Right atrium auricular region (tissue), 2 donors: ENCODE measurements at places on chromosomes 7 and 10.

GRCh38 chr10:50563906-50564305 is 59.9 kb downstream of the SGMS1 start:
- H3K36me3 ChIP-seq = no peaks in the 10 kb centered on the region
- no peak overlapping the region for H3K27ac ChIP-seq
- no peak for DNase-seq
- peaks cover 20% of the 10 kb centered on the region for H3K4me1 ChIP-seq
- H3K4me3 ChIP-seq = no peak overlapping the region
- H3K27me3 ChIP-seq = no peaks in the 10 kb centered on the region

DNA sequence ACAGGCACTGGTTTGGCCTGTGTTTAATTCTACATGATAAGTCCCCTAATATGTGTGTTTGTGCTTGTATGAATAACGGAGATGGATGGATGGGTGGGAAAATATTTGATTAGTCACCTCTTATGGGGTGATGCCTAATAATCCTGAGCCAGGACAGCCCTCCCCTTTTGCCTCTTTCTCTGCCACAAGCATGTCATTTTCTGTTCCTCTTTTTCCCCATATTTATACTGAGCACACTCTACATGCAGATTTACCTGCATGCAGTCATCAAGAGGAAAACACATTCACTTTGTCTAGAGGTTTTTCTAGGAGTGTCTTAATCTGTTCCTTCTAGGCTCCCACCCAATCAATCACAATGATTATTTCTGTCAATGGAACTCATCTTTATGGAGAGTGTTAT is 111.6 kb upstream of the TBX20 start:
- no peak for DNase-seq
- no peaks in the 10 kb centered on the region for H3K27me3 ChIP-seq
- no peaks in the 10 kb centered on the region for H3K36me3 ChIP-seq
- no peak overlapping the region for H3K27ac ChIP-seq
- H3K4me3 ChIP-seq = no peak overlapping the region
- no peaks in the 10 kb centered on the region for H3K4me1 ChIP-seq

- H3K4me1 ChIP-seq = peaks cover 65% of the 10 kb centered on the region
- DNase-seq = no peak
- no peaks in the 10 kb centered on the region for H3K27me3 ChIP-seq
- peak overlapping the region; percentile 90 for H3K27ac ChIP-seq
- peak overlapping the region; percentile 91 for H3K4me3 ChIP-seq
Measured at GRCh38 chr7:131103997-131104396, 223.7 kb upstream of the MKLN1 start.

DNA sequence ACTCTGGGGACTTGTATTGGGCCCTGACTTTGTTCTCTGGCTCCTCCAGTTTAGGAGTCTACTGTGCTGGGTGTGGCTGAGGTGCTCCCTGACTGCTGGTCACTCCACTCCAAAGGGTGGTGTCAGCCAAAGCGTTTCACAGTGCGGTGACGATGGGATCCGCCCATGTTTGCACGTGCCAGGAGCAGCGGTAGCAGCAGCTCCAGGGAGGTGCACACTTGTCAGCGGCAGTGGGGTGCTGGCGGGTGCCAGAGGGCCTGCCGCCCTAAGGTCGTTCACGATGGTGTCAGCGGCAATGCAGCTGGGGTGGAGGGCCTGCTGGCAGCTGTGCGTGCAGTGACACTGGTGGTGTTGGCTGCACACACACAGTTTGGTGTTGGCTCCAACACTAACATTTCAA is 268.5 kb upstream of the AKR1E2 start:
- H3K4me3 ChIP-seq = no peak overlapping the region
- no peaks in the 10 kb centered on the region for H3K36me3 ChIP-seq
- H3K4me1 ChIP-seq = no peaks in the 10 kb centered on the region
- DNase-seq = no peak

GRCh38 chr10:130351466-130352290 is 215.5 kb downstream of the GLRX3 start:
- no peak for DNase-seq
- no peaks in the 10 kb centered on the region for H3K27me3 ChIP-seq
- H3K27ac ChIP-seq = no peak overlapping the region
- H3K36me3 ChIP-seq = no peaks in the 10 kb centered on the region
- no peaks in the 10 kb centered on the region for H3K4me1 ChIP-seq
- no peak overlapping the region for H3K4me3 ChIP-seq

GRCh38 chr7:28037220-28038010 is 143.2 kb downstream of the JAZF1 start:
- H3K4me3 ChIP-seq = no peak overlapping the region
- H3K27ac ChIP-seq = peak overlapping the region; percentile 15
- H3K27me3 ChIP-seq = no peaks in the 10 kb centered on the region
- no peak for DNase-seq

DNA sequence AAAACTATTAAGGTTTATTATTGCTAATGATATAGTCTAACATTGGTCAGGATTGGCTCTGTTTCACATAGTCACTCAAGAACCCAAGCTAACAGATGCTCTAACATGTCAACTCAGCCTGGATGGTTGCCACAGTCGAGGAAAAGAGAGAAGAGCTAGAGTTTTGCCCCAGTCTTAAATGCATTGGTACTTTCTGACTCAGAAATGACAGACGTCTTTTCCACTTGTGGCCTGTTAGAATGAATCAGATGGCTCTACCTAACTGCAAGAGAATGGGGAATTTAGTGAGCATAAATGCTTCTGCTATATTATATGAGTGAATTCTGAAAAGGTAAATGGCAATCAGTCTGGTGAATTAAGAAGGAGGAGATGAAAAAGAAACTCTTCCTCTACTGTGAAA is 13.9 kb downstream of the HECTD2 start:
- H3K4me3 ChIP-seq = no peak overlapping the region
- DNase-seq = no peak
- H3K36me3 ChIP-seq = no peaks in the 10 kb centered on the region
- no peak overlapping the region for H3K27ac ChIP-seq

DNA sequence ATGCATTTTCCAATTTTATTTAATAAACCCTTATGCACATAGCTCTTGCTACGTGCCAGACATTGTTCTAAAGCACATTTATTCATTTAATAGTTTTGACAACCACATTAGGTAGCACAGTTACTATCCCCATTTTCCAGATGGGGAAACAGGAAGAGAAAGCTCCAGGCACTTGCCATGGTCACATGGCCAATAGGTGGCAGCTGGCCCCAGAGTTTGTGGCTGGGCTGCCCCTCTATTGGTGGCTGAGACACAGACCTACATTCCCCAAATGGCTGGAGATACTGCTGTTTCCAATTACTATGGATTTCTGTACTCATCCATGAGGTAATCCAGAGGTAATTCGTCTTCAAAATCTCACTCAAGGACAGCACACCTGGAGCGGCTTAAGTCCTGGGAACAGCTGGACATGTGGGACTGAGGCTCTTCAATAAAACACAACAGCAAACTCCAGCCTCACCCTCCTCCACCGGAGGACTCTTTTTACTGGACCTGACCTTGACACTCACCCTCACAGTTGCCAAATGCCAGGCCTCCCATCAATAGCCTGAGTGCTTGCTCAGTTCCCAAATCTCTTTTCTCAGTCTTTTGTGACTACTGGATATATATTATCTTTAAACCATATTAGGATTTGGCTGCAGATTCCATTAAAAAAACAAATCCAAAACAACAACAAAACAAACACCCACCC is 106.1 kb downstream of the CLEC2L start:
- H3K36me3 ChIP-seq = peaks cover 69% of the 10 kb centered on the region
- no peak overlapping the region for H3K4me3 ChIP-seq
- no peak overlapping the region for H3K27ac ChIP-seq
- peaks cover 8% of the 10 kb centered on the region for H3K4me1 ChIP-seq
- peak; percentile 18 for DNase-seq

- no peaks in the 10 kb centered on the region for H3K27me3 ChIP-seq
- peak overlapping the region; percentile 91 for H3K27ac ChIP-seq
Measured at GRCh38 chr10:89479771-89480446, 55.5 kb downstream of the SLC16A12 start.

GRCh38 chr7:17946591-17946990 is 6.3 kb upstream of the SNX13 start:
- H3K36me3 ChIP-seq = no peaks in the 10 kb centered on the region
- no peak overlapping the region for H3K27ac ChIP-seq
- no peak for DNase-seq
- no peak overlapping the region for H3K4me3 ChIP-seq
